Foreskin keratinocyte (primary cell): ENCODE measurements at places on chromosomes 3 and 15. TPM values are rescaled to one million over a fixed set of nuclear protein-coding genes. Genes with fewer than 3 reads are reported as not detected.

DNA sequence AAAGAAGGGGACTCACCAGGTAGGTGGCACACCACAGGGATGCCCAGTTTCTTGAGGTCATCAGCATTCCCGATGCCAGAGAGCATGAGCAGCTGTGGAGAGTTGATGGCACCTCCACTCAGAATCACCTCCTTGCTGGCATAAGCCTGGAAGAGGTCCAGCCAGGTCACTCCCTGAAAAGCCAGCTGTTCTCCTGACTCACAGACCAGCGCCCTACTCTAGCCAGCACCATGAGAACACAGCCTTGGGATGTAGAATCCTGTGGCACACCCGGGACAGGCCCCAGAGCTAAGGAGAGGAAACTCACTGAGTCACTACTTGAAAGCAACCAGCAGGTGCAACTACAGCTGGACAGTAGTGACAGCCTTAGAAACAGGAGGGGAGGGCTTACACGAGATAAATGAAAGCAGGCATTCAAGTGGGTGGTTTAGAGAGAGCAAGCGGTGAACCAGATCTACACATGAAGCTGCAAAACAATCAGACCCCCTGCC, 24.5 kb downstream of the CHDH start:
- peak; percentile 66 for DNase-seq

DNA sequence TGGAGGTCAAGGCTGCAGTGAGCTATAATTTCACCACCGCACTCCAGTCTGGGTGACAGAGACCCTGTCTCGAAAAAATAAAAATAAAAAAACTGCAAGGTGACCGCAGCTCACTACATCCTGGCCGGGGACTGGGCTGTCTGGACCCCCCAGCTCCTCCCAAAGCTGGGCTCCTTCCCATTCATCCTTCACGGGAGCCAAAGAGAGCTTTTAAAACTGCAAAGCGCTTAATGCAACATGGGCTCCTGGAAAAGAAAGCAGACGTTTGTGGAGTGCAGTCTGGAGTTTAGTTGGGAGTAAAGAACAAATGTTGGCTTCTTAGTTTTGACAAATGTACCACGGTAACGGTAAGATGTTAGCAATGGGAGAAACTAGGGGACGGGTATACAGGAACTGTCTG, 12.1 kb downstream of the PLXND1 start:
- no peak for DNase-seq

DNA sequence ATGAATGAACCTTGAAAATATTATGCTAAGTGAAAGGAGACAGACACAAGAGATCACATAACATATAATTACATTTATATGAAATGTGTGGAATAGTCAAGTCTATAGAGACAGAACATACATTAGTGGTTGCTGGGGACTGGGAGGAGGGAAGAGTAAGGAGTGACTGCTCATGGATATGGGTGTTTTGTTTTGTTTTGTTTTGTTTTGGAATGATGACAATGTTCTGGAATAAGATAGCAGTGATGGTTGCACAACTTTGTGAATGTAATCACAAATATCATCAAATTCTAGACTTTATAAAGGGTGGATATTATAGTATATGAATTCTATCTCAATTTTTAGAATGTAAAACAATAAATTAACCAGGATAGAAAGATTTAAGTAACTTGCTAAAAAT, 57.4 kb upstream of the PHLDB2 start:
- DNase-seq: peak; percentile 45

The NR2C2 gene
- 18.4 and 20.4 TPM in 2 replicates for total RNA-seq

GRCh38 chr3:7290077-7290825, 429.3 kb downstream of the GRM7 start:
- no peak for DNase-seq

DNA sequence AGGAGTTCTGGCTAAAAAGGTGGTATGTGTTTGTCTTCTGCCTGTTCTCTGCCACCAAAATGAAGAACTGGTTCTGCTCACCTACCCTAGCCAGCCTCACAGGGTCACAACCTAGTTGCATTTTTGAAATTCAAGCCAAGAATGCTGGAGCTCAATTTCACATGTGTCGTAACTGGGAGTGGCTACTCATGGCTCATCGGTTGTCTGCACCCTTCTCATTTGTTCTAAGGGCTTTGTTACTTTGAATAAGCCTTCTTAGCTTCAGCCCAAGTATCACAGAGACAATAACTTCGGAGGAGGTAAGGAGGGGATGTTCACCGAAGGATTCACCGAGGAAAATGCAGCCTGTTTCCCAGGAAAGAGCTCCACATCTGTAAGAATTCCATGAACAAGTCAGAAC, 134.3 kb upstream of the RARB start:
- peak; percentile 87 for DNase-seq

DNA sequence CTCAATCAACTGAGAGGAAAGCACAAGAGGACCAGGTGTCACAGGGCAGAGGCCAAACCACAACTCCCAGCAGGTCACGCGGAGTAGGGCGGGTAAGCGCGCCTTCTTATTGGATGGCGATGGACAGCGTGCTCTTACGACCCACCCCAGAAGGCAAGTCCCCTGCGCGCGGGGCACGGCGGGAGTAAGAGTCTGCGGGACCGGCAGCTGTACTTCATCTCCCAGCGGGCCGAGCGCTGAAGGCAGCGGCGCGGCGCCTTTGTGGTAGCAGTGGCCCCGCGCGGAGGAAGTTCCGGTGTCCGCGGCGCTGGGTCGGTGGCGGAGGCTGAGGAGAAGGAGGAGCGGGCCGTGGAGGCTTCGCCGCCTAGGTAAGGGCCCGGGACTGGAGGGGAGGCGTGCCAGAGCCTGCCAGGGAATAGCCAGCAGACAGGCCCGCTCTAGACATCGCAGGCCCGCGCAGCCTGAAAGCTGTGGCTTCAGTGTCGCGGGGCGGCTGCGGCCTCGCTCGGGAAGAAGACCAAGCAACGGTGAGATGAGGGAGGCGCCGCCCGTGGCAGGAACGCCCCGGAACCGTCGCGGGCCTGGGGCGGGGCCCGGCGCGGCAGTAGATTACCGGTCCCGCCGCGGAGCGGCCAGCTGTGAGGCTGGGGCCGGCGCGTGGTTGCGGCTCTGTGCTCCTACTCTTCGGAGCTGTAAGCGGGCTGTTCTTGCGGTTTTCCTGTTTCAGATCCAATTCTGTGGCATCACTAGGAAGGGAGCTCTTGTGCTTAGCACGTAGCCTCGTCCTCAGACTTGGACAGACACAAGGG, at the start of gene RBM6:
RBM6 (plus strand) TSS at position 293 of the 809 bp plus-strand sequence. CDS start 22,492 bp downstream, outside the sequence.
- peak; percentile 95 for DNase-seq

DNA sequence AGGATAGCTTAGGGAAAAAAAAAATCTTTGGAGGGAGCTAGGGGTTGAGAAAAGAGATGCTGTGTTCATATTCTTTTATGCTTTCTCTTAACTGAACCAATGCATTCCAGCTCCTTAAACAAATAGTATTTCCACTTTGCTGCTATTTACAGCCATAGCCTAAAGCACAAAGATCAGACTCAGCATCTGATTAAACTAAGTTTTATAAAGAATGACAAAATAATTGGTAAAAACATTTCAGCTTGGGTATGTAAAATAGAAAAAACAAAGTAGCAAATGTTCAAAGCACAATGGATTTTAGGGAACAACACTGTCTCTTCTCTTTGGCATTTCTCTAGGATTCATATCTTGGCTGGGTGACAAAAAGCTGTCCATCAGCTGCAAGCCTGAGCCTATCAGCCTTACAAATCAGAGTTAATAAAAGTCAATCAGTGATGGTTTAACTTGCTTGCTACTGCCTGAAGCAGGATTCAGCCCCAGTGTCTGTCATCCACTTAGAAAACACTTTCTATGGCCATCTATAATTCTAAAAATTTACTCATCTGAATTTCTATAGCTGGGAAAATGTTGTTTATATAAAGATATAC, 232.1 kb upstream of the CDIN1 start:
- no peak for DNase-seq

DNA sequence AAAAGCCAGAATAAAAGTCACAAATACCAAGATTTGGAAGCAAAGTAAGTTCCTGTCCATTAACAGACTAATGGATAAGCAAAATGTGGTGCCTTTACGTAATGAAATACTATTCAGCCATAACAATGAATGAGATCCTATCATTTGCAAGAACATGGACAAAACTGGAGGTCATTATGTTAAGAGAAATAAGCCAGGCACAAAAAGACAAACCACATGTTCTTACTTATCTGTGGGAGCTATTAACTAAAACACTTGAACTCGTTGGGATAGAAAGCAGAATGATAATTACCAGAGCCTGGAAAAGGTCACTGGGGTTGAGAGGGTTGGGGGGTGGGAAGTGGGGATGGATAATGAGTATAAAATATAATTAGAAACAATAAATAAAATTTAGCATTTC, 1015.9 kb downstream of the OTOL1 start:
- no peak for DNase-seq

- DNase-seq: no peak
Observed at GRCh38 chr15:71506946-71507345, 303.4 kb upstream of the NR2E3 start.

DNA sequence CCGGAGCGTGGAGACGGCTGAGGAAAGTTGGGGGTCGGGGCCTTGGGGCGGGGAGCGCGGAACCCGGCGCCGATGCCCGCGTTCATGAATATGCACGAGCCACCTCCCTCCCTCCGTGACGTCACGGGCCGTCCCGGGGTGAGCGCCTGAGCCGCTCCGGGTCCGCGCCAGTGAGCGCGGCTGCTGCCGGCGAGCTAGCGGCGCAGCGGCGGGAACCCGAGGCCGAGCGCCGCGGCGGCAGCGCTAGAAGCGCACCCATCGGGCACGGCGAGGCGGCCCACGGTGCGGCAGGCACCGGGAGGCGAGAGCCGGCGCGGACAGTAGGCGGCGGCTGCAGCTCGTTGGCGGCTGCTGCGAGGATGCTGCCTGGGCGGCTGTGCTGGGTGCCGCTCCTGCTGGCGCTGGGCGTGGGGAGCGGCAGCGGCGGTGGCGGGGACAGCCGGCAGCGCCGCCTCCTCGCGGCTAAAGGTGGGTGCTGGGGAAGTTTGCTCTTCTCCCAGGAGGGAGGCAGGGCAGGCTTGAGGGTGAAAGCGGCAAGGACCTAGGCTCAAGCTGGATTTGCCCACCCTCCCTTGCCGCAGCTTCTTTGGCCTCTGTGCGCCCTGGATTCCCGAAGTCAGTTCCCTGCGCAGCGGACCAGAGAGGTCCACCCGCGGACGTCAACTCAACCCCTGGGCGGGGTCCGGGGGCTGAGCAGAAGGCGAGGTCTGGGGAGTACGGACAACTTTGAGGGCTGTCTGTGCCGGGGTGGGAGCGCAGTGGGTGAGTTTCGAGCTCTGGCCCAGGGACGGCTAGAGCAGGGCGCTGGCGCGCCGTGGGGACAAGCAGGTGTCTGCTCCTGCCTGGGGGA, at the start of gene CLSTN2:
CLSTN2 (plus strand) TSS at position 170 of the 850 bp plus-strand sequence.
- DNase-seq: no peak

GRCh38 chr15:95284492-95284891, 1046.0 kb upstream of the NR2F2 start:
- no peak for DNase-seq

- no peak for DNase-seq
Observed at GRCh38 chr3:81776643-81777042, 15.2 kb upstream of the GBE1 start.

The SCN5A gene
- total RNA-seq: 0.21 and 0.37 TPM in 2 replicates

The GPR160 gene
- 0.10 and 0.42 TPM in 2 replicates for total RNA-seq

DNA sequence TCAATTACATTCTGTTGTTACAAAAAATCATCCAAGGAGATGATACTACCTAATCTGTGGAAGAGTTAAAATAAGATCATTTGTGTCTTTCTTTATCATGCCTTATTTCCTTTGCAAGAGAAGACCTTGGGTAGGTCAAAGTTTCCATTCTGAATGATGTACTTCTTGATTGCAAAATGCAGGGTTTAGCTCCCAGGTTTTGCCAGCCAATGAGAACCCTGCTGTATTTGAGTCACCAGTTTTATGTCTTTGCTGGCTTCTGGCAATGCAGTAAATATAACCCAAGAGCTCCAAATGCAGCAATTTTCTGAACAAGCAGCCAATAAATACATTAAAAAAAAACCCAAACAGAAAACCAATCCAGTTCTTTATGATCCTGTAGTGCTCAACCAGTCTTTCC, 204.9 kb downstream of the CADPS start:
- DNase-seq: no peak

DNA sequence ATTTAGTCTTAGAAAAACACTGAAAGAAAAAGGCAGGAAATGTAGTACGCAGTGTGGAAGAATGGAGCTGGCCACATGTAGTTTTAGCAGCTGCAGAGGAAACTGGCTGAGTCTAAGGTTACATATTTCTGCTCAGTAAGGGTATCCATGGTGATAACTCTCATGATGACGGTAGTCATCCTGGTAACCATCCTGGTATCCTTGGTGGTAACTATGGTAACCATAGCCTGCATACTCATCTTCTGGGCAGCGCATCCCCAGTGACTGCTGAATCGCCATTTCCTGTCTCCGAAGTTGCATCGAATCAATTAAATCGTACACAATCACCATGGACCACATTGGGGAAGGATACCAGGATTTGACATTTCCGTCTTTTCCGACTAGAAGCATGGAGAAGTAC, 35.7 kb downstream of the CCDC80 start:
- no peak for DNase-seq

DNA sequence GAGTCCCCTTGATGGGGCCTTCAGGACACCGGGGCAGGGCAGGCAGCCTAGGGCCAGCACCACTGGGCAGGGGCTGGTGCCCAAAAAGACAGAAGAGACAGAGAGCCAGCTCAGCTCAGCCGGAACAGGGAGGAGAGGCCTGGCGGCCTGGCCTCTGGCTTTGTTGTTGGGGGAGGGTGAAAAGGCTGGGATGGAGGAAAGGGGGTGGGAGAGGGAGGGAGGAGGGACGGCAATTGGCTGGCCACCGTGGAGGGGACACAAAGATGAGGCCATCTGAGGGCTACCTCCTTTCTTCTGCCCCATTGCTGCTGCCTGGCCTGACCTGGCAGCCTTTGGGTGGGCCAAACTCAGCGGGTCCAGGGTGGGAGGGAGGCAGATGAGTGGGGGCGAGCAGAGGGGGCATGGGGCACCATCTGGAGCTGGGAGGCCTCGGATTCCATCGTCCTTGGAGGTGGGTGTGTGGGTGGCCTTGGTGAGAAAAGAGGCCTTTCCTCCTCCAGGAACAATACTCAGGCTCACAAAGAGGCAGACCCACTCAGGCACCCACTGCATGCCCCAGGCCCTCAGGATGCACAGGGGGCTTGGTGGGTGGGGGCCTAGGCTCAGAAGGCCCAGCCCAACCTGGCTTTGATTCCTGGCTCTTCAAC, 9.3 kb downstream of the EFCC1 start:
- no peak for DNase-seq

The LXN gene
- 7.8 and 11.0 TPM in 2 replicates for total RNA-seq

GRCh38 chr3:16059711-16060357, 114.6 kb upstream of the GALNT15 start:
- no peak for DNase-seq
